ENCODE measurements at places on chromosomes 13 and 19.

GRCh38 chr13:42859760-42860159 is 78.4 kb downstream of the FAM216B start:
- no peak for DNase-seq

DNA sequence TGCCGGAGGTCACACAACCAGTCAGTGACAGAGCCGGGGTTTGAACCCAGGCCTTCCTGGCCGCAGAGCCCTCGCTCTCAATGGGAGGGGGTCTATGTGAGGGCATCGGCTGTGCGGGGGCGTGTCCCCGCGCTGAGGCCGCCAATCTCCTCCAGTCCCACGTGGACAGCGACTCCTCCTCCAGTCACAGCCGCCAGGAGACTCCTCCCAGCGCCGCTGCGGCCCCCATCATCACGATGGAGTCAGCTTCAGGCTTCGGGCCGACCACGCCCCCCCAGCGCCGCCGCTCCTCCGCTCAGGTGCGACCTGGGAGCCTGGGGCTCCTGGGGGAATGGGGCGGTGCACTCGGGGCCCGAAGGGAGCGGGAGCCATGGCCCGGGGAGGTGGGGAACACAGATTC is 6.0 kb downstream of the SPRED3 start:
- peak; percentile 75 for DNase-seq

DNA sequence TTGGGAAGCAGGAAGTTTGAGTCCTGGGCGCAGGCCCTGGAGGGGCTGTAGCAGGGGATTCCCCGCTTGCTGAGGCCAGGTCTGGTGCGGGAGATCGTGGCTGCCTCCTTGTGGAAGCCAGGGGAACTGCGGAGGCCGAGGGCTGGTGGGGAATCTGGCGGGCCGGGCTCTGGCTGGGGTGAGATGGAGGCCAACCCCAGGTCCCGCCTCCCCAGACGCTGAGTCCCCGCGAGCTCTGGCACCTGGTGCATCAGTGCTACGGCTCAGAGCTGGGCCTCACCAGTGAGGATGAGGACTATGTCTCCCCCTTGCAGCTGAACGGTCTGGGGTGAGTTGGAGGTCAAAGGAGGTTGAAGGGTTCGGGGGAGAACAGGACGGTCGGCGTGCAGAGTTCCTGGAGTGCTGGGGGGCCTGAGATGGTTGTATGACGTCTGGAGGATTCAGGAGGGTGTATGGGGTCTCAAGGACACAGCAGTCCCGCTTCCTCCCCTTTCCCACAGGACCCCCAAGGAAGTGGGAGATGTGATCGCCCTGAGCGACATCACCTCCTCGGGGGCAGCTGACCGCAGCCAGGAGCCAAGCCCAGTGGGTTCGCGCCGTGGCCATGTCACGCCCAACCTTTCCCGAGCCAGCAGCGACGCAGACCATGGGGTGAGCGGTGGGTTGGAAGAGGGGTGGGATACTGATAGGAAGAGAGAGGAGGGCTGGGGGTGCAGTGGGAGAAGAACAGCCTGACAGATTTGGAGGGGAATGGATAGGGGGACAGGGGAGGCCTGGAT is 13.1 kb downstream of the GRAMD1A start:
- DNase-seq = peak; percentile 76

GRCh38 chr19:49968279-49968922 is 7.4 kb upstream of the SIGLEC11 start:
- DNase-seq = no peak

- DNase-seq = no peak
Measured at GRCh38 chr13:26923824-26924605, 163.4 kb upstream of the GPR12 start.

All from T-helper 1 cell (primary cell).